ENCODE measurements at places on chromosomes 3 and 15.
A peak's percentile ranks its signal among the peaks of the same experiment; 100 is the strongest.

DNA sequence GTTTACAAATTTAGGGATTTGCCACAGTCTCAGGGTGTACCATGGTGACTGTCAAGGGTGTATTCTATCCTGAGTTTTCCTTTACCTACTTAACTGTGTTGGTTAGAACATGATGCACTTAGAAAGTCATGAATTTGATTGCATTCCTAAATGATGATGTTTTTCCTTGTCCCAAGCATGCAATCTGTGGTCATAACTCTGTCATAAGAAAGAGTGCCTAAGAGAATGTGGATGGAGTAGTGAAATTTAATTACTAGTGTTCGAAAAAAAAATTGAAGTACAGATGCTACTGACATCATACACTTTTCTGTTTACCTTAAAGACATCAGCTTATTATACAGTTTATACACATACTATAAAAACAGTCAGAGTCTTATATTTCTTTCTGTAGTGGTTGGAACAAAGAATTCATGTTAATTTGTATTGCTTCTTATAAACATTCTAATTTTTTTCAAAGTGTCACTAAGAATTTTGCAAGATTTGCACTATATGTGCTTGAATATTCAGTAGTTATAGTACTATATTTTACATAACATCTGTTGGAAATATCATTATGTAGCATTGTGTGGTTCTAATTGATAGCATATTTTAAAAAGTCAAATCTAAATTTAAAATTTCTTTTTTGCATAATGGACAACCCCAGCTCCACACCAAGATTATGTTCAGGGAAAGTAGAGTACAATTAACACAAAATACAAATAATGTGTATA is 231.3 kb upstream of the KCNMB2 start:
- DNase-seq, result peak; percentile 86

- no peak for DNase-seq
Measured at GRCh38 chr15:55248895-55249294, 40.7 kb downstream of the RAB27A start.

GRCh38 chr3:129502641-129503408 is 25.6 kb upstream of the RHO start:
- DNase-seq, result no peak

DNA sequence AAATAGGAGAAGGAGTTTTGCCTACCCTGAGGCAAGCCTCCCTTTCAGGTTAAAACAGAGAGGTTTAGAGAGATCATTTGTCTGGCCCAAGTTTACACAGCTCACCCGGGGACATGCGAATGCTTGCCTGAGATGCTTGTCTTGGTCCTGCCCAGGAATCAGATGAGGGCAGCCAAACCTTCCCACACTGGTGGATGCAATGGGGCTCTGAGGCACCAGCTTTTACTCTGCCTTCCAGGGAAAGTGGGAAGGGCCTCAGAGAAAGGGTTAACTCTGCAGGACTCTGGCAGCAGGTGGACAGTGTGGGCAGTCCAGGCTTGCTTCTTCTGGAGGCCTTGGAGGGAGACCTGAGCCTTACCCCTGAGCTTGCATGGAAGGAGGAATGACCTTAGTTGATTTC is 90.0 kb downstream of the LRRK1 start:
- DNase-seq, result no peak

DNA sequence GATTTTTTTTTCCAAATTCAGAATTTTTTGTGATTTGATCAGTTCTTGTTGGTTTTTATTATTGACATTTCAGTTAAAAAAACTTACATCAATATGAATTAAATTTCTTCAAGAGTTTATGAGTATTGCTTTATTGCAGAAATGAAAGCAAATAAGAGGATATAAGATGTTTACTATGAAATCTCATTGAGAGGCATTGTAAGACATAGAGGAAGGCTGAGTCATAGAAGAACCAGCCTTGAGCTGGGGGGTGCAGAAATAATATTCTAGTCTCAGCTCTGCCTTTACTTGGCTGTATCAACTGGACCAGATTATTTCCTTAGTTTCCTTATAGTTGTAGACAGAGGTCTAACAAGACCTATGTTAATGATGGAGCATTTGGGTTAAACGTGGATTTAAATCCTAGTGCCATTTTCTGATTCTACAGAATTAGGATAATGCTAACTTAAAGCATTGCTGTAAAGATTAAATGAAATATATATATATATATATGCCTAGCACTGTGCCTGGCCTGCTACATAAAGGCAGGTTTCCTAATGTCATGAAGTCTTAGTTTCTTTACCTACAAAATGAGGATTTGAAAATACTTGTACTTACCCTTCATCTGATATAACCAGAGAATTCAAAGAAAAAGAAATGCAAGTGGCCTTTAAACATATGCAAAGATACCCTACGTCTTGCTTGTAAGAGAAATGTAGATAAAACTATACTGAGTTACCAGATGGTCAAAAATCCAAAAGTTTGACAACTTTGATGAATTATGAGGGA is 7.3 kb downstream of the FAM98B start:
- DNase-seq, result peak; percentile 24

DNA sequence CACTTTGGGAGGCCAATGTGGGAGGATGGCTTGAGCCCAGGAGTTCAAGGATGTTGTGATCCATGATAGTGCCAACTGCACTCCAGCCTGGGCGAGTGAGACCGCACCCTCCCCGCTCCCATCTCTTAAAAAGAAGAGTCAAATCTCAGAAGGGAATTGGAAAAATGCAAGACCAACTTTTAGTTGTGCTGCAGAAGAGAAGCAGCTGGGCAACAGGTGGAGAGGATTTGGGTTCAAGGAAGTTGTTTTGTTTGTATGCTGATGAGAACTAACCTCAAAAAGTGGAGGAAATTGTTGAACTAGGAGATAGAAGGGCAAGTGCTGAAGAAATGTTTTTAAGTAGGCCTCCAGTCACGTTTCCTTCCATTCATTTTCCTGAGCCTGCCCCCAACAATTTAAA is 12.8 kb upstream of the PDCD7 start:
- DNase-seq, result no peak

- DNase-seq, result no peak
Measured at GRCh38 chr3:55174747-55175146, 246.9 kb upstream of the LRTM1 start.

GRCh38 chr3:29593802-29594201 is 312.9 kb downstream of the RBMS3 start:
- DNase-seq, result no peak

DNA sequence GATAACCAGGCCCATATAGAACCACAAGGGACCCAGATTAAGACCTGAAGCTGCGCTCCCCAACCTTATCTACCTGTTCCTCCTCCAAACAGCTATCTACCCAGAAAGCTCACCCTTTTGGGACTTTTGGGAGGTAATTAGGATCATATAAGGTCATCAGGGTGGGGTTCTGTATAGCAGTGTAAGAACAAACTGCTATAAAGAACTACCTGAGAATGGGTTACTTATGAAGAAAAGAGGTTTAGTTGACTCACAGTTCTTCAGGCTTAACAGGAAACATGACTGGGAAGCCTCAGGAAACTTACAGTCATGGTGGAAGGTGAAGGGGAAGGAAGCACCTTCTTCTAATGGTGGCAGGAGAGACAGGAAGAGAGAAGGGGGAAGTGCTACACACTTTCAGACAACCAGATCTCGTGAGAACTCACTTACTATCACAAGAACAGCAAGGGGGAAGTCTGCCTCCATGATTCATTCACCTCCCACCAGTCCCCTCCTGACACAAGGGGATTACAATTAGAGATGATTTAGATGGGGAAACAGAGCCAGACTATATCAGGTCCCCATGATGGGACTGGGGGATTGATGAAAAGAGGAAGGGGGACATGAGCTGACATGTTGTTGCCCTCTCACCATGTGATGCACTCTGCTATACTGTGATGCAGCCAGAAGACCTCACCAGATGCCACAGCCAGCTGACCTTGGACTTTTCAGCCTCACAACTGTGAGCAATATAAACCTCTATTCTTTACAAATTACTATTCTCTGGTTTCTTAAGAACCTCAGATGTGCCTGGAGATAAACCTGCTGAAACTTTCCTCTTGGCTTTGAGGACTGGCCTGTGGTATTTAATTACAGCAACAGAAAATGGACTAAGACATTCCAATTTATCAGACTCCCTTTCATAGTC is 15.3 kb upstream of the FMN1 start:
- no peak for DNase-seq

- no peak for DNase-seq
Measured at GRCh38 chr15:26234976-26235767, 372.0 kb upstream of the ATP10A start.

DNA sequence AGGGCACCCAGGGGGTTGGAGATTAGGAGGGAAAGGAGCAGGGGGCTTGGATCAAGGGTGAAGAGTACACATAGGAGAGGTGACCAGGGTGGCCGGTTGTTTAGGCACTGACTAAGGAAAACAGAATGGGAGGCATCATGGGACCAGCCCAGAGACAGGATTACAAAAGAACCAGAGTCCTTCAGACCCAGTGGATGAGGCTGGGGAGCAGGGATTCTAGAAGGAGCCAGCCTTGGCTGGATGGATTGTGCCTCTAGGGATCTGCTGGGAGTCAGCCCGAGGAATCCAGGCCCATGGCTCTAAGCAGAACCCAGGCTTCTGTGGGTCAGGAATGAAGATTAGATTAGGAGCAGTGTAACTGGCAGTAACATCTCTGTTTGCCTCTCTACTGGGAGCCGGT is 98.6 kb downstream of the ARNT2 start:
- no peak for DNase-seq

GRCh38 chr15:42582569-42583375 is 7.4 kb downstream of the STARD9 start:
- no peak for DNase-seq

- peak; percentile 90 for DNase-seq
Measured at GRCh38 chr15:100902436-100903167, 16.6 kb upstream of the LRRK1 start.

GRCh38 chr3:16415911-16416476 is 97.5 kb downstream of the RFTN1 start:
- no peak for DNase-seq

DNA sequence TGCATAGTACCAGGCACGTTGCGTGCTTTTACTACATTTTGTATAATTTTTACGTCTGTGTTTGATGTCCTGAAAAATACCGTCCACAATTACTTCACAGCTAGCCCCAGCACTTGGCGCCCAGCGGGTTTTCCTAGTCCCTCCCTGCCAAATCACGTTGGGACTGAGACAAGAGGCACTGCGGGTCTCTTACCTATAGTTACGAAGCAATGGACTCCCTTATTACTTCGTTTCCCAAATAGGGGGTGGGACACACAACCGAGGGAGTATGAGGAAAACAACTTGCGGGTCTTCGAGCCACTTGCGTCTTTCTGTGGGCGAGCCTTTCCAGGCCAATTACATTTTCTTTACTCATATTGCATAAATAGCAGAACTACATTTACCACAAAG is 620 bp upstream of the CMSS1 start:
- no peak for DNase-seq

DNA sequence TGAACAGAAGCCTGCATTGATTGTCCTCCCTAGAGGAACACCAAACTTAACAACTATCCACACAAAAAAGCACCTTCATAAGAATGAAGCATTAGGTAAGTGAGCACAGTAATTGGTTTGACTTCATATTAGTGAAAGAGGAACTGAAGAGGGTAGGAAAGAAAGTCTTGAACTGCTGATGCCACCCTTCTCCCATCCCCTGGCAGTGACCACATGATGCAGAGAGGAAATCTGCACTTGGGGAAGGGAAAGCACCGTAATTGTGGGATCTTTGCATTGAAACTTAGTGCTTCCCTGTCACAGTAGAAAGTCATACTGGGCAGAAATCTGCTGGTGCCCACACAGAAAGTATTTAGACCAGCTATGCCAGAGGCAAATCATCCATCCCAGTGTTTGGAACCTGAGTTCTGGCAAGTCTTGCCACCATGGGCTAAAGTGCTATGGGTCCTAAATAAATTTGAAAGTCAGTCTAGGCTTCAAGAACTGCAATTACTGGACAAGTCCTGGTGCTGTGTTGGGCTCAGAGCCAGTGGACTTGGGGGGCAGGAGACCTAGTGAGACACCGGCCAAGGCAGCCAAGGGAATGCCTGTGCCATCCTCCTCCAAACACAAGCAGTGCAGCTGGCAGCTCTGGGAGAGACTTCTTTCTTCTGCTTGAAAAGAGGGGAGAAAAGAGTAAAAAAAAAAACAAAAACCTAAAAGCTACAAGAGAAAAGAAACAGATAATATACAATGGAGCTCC is 63.6 kb downstream of the SLC15A2 start:
- no peak for DNase-seq

- DNase-seq, result no peak
Measured at GRCh38 chr15:73153024-73153423, 100.8 kb downstream of the NEO1 start.

DNA sequence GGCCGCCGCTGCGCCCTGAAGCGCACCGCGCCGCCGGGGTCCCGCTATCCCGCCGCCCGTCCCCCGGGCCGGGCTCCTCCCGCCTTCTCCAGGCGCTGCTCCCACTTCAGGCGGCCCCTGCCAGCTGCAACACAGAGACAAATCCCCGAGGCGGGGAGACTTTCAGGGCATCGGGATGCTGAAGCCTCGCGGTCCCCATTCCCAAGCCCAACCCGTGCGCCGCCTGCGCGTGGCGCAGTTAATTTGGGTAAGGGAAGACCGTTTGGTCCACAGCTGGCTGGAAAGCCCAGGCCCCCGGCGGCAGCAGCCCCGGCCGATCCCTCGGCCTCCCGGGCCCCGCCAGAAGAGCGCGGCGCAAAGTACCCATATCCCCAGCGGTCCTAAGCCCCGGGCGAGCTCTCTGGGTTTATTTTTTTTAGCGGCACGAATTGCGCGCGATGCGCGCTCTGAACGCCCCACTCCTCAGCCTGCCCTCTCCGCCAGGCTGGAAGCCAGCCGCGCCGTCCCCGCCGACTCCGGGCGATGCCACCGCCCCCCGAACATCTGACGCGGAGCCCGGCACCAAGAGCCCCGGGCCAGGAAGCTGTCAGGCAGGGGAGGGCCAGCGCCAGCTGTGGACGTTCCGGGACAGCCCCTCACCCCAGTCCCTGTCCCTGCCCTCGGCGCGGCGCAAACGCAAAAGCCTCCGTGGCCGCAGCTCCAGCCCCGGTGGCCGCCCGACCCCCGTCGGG is 517 bp downstream of the FBN1 start:
- DNase-seq, result peak; percentile 49

DNA sequence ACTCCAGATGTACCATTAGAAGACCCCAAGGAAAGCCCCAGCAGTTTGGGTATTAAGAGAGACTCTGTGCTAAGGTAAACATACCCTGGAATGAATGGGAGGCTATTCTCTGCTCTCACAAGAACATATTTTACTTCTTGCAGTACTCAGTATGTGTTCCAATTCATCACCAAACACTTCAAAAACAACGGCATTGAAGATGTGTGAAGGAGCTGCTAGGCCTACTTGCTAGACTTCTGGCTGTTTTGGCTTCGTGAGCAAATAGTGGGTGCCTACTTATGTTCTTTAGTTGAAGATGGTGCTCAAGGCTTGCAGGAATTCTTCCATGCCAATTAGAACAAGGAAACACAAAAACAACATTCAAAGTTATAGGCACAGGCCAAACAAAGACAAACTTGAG is 514.5 kb downstream of the ROBO1 start:
- no peak for DNase-seq

DNA sequence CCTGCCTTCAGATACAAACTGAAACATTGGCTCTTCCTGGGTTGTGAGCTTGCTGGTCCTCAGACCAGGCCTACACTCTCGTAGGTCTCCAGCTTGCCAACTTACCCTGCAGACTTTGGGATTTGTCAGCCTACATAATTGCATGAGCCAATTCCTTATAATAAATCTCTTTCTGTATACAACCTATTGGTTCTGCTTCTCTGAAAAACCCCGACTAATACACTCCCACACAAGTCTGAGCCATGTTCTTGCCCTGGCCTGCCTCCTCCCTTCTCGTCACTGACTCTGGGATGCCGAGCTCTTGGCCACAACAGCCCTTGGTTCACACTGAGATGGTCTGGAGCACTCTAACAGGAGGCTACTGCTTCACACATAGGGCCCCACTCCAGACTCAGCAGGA is 9.5 kb downstream of the CYP19A1 start:
- no peak for DNase-seq
